Right ventricle myocardium superior (tissue), 1 donor: ENCODE measurements at places on chromosomes 3 and 15.

- no peak for DNase-seq
Measured at GRCh38 chr3:138188013-138188730, 1.1 kb downstream of the ARMC8 start.

DNA sequence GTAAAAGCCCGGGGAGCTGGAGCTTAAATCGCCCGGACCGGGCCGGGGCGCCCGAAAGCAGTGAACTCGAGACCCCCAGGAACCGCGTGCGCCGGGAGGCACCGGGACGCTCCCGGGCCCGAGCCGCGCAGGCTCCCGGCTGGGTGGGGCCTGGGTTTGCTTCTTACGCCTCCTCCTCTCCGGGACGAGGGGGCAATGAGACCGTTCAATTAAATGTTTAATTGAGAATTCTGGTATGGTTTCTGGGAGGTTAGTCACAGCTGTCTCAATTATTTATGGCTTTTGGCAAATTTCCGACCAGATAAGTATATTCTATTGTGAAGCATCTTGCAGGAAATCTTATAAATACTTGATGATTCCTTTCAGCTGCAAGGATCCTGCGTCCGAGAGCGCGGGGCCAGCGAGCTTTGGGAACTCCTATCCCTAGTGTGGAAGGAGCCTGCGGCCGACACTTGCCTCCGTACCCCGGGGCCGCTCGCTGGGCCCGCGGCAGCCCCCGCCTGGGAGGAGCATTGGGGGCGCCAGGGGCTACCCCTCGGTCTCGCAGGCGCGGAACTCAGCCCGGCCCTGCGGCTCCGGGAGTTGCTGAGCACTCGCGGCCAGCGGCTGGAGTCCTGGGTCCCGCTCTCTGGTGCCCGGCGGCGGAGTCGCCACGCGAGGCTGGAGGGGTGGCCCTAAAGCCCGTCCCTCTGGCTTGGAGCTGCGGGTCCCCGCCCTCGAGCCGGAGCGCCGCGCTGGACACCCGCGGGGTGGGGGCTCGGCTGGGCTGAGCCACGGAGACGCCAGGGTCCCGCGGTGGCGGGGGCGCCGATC is 10.3 kb downstream of the ISL2 start:
- DNase-seq, result no peak

DNA sequence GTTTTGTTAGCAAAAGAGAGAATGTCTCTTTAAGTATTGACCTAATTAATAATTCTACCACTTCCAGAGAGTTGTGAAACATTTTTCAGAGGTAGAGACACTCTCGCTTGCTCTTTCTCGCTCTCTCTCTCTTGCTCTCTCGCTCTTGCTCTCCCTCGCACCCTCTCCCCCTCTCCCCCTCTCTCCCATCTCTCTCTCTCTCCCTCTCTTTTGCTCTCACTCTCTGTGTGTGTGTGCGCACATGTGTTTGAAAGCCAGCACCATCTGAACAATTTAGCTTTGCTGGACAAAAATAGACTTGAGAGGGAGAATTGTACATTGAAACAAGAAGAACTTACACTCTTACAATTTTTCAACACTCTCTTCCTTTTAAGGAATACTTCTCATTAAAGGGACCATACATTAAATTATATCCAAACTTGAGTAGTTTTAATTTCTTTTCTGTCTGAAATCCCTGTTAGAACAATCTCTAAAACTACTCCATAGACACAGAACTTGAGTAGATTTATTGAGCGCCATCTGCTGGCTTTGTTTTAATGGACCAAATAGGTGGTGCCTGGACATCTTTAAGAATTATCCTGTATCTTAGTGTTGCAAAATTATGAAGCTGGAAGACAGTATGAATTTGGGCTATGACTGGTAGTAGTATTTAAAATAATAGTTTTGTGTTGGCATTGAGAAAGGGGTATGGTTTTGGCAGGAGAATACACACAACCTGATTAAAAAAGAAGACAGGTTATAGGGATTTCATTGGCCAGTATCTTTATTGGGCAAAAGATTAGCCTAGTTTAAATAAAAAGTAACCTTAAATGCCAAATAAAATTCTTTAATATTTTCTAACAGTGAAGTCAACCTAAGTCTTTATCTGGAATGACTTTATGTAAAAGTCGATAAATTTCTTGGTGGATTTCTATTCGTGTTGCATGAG is 124.6 kb downstream of the AKAP13 start:
- DNase-seq, result no peak

GRCh38 chr3:184801241-184801785 is 10.7 kb upstream of the VPS8 start:
- no peak for DNase-seq

DNA sequence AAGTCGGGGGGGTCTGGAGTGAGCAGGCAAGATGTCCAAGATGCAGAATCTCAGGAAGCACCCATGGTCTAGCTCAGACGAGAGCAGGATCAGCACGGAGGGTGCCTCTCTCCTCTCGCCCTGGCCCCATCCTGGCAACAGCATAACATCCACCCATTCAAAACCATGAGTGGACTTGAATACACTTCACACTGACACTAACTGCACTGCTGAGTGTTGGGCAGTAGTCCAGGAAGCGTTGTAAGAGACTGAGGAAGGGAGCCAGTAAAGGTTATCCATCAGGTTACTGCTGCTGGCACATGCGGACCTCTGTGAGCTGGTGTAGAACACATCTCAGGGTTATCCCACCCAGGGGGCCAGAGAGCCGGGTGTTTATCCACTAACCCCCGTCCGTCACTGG is 131.0 kb upstream of the TOPAZ1 start:
- DNase-seq, result no peak

GRCh38 chr15:88894348-88894818 is 961 bp downstream of the HAPLN3 start:
- DNase-seq, result peak; percentile 66

DNA sequence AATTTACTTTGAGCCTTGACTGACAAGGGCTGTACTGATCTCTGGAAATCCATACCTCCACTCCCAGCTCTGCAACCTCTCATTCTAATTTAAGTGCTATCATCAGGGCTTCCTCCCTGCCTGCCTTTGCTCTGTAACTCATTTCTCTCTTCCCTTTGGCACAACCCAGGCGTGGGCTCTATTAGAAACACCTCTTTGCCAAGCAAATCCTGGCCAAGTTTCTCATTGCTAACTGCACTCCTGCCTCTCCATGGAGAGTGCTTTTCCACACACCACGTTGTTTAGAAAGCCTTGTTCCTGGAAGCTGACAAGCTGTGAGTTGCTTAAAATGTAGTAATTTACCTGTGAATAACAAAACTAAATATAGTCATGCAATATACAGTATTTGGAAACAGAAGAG is 20.1 kb upstream of the FSTL1 start:
- DNase-seq, result no peak

GRCh38 chr3:30862004-30862403 is 32.5 kb downstream of the GADL1 start:
- no peak for DNase-seq

DNA sequence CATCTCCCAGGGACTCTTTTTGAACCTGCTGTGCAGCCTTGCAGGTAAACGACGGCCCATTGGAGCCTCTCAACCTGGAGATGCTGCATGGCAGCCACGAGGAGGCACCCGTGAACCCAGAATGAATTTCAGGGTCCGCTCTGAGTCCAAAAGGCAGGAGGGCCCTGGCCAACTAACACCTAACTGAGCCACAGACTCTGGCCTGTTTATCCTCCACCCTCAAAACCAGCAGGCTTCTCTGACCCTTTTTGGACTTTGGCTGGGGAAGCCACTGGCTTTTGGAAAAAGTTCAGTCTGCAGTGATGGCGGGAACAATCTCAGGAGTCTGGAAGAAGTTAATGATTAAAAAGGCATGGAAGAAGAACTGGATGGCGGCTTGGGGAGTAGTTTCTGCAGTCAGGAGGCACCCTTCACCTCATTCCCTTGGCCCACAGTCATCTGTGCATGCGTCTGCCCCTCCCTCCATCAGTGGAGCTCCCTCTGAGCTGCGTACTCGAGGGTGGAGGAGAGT is 4.1 kb downstream of the PXYLP1 start:
- no peak for DNase-seq

GRCh38 chr3:157671656-157672055 is 168.4 kb upstream of the VEPH1 start:
- no peak for DNase-seq

DNA sequence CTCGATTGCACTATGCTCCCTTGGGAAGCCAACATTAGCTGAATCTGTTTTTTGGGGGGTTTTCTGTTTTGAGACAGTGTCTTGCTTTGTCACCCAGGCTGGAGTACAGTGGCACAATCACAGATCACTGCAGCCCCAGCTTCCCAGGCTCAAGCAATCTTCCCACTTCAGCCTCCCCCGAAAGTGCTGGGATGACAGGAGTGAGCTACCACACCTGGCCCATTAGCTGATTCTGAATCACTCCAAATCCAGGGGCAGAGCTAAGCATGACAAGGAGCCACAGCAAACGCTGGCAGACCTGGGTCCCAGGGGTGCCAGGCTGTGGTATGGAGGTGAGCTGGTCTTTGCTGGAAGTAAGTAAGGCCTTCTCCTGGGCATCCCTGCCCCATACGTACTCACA is 18.9 kb downstream of the POC1A start:
- DNase-seq, result no peak

GRCh38 chr3:106184540-106185457 is 316.0 kb upstream of the CBLB start:
- no peak for DNase-seq

GRCh38 chr3:106007512-106007911 is 138.7 kb upstream of the CBLB start:
- DNase-seq, result no peak

- DNase-seq, result no peak
Measured at GRCh38 chr15:88069561-88069960, 187.0 kb downstream of the NTRK3 start.

GRCh38 chr3:63364495-63364894 is 86.4 kb downstream of the SYNPR start:
- no peak for DNase-seq

- DNase-seq, result no peak
Measured at GRCh38 chr3:122067214-122067550, 12.0 kb downstream of the CD86 start.

- DNase-seq, result no peak
Measured at GRCh38 chr3:170144437-170144843, 37.1 kb downstream of the PHC3 start.

GRCh38 chr3:41684797-41685735 is 276.8 kb downstream of the ULK4 start:
- no peak for DNase-seq

DNA sequence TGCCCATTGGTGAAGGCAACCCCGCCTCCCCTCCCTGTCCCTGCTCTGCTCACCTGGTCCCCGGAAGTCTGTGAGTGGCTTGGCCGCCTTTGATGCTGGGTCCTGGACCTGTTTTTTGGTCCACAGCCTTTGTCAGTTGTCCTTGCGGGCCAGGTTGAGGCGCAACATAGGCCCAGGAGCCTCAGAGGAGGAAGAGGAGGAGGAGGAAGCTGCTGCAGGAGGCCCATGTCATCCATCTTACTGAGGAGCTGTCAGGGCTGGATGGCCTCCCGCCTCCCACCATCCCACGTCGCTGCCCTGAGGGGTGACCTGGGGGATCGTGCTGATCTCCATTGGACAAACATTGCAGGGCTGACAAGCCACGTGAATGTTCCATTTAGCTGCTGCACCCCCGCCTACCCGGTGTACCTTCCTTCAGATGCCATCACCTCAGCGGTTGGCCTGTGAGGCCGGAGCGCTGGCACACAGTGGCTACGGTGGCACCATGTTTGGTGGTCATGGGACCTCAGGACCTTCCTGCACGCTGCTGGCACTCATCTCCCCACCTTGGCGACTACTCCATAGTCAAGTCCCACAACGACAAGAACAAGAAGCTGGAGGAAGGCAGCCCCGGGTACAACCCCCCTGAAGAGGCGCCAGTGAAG is 106.3 kb downstream of the SMAD6 start:
- no peak for DNase-seq

DNA sequence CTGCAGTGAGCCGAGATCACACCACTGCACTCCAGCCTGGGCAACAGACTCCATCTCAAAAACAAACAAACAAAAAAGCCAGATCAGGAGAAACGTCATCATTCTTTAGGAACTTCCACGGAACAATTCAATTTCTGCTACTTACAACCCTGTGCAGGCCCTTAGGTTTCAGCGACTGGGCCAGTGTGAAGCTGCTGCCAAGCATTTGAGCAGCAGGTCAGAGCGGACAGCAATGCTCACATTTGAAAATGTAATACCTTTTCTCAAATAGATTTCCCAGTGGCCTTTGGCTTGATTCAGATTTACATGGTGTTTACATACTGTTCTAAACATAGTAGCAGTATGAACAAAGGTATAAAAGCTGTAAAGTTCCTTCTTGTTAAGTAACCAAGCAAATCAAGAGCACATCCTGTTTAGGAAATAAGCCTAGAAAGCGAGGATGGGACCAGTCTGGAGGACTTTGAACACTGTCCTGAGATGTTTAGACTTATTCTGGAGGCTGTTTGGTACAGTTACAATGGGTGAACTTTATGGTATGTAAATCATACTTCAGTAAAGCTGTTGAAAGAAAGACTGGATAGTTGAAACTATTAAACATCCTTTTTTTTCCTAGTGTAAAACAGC is 141.2 kb downstream of the HCN4 start:
- DNase-seq, result no peak

DNA sequence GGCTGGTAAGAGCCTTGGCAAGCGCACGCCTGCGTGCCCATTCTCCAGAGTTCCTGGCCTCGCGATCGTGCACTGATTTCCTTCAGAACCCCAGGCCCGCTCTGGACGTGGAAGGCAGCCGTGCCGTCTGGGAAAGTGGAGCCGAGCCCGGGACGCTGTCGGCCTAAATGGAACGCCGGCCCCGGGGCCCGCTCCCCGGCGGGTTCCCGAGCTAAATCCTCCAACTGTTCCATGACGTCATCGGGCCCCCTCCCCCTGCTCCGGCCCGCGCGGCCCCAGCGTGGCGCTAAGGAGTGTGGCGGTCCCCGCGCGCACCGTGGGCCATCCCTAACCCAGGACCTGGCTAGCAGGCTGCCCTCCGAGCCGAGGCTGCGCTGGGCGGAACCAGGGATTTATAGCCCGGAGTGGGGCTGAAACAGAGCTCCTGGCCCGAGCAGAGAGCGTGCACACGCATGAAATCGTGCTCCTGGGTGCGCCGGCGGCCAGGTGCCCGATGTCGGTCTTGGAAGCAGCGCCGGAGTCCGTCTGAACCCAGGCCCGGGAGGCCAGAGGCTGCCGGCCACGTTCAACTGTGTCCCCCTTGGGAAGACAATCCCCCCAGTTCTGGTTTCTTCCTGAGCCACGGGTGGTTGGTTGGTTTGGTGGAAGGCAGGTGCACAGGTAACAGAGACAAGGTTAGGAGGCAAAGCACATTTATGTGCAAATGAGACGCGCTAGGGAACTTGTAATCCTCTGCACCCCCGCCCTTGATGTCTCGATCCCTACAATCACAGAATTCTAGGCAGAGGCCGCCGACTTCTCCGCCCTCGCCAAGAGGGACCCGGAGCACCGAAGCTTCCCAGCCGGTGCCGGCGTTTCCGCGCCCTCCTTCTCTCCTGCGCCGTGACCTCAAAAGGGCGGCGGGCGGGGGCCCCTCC is 84.9 kb upstream of the ETV5 start:
- no peak for DNase-seq

- DNase-seq, result no peak
Measured at GRCh38 chr3:134352031-134352671, 22.1 kb downstream of the AMOTL2 start.

- DNase-seq, result no peak
Measured at GRCh38 chr3:146817704-146818103, 212.6 kb upstream of the PLSCR5 start.

- no peak for DNase-seq
Measured at GRCh38 chr3:125353659-125354058, 21.5 kb downstream of the ZNF148 start.

- no peak for DNase-seq
Measured at GRCh38 chr3:50472958-50473357, 30.5 kb downstream of the CACNA2D2 start.
